T-helper 17 cell (primary cell): ENCODE measurements at places on chromosomes 2 and 18. TPM values are rescaled to one million over a fixed set of nuclear protein-coding genes. Genes with fewer than 3 reads are reported as not detected.

Gene ANO7
- 0.20 TPM for total RNA-seq

Gene FBXO48
- 1.7 TPM for total RNA-seq

GRCh38 chr2:233290051-233290845 lies 17.4 kb upstream of the SAG start:
- H3K4me1 ChIP-seq, result peaks cover 12% of the 10 kb centered on the region
- DNase-seq, result no peak
- peaks cover 27% of the 10 kb centered on the region for H3K36me3 ChIP-seq
- H3K27me3 ChIP-seq, result no peaks in the 10 kb centered on the region

Gene CNPPD1
- total RNA-seq, result 58.1 TPM

DNA sequence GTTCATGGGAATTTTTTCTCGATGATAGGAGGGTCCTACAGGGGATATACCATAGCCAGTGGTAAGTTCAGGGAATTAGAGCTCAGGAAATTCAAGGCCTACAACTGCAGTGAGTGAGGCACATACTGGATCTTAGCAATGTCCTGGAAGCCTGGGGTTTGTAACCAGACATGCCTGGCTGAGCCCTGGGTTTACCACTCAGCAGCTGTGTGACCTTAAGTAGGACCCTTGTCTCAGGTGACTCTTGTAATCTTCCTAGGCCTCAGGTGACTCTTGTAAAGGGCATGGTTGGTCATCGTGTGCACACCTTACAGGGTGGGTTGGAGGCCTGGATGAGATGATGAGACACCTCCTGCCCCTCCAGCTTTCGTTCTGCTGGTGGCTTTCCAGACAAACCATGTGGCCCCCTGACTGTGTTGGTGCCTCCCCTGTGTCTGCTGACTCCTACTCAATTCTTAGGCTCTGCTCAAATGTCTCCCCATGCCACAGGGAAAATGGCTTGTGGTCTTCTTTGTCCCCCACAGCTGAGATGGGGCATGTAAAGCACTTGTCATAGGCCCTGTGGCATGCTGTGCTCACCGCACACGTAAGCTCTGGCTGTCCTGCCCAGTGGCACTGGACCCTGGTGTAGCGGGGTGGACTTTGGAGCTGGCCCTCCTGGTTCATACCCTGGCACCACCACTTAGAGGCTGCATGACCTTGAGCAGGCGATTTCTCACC lies 94.1 kb downstream of the FHOD3 start:
- no peak overlapping the region for H3K27ac ChIP-seq
- no peaks in the 10 kb centered on the region for H3K36me3 ChIP-seq
- H3K4me3 ChIP-seq, result no peak overlapping the region
- peaks cover 24% of the 10 kb centered on the region for H3K27me3 ChIP-seq
- no peaks in the 10 kb centered on the region for H3K4me1 ChIP-seq
- no peak for DNase-seq

Gene CFC1
- total RNA-seq, result not detected

Gene NAT8
- not detected for total RNA-seq

DNA sequence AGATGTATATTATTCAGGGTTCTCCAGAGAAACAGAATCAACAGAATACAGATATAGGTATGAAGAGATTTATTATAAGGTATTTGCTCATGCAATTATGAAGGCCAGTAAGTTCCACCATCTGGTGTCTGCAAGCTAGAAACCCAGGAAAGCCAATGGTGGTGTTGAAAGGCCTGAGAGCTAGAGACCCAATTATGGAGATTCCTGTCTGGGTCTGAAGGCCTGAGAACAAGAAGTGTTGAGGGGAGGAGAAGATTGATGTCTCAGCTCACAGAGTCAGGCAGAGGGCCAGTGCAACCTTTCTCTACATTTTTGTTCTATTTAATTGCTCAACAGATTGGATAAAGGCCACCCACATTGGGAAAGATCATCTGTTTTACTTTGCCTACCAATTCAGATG lies 524.2 kb upstream of the CRIM1 start:
- DNase-seq, result no peak
- no peaks in the 10 kb centered on the region for H3K36me3 ChIP-seq
- H3K27ac ChIP-seq, result no peak overlapping the region
- no peaks in the 10 kb centered on the region for H3K4me1 ChIP-seq
- peaks cover 8% of the 10 kb centered on the region for H3K27me3 ChIP-seq

GRCh38 chr2:45330637-45331409 lies 280.2 kb downstream of the SRBD1 start:
- peaks cover 21% of the 10 kb centered on the region for H3K27me3 ChIP-seq
- H3K4me1 ChIP-seq, result no peaks in the 10 kb centered on the region
- H3K27ac ChIP-seq, result no peak overlapping the region

- peaks cover 2% of the 10 kb centered on the region for H3K4me1 ChIP-seq
- no peak overlapping the region for H3K27ac ChIP-seq
- no peak for DNase-seq
Observed at GRCh38 chr2:72755647-72756423, 70.0 kb downstream of the EXOC6B start.

DNA sequence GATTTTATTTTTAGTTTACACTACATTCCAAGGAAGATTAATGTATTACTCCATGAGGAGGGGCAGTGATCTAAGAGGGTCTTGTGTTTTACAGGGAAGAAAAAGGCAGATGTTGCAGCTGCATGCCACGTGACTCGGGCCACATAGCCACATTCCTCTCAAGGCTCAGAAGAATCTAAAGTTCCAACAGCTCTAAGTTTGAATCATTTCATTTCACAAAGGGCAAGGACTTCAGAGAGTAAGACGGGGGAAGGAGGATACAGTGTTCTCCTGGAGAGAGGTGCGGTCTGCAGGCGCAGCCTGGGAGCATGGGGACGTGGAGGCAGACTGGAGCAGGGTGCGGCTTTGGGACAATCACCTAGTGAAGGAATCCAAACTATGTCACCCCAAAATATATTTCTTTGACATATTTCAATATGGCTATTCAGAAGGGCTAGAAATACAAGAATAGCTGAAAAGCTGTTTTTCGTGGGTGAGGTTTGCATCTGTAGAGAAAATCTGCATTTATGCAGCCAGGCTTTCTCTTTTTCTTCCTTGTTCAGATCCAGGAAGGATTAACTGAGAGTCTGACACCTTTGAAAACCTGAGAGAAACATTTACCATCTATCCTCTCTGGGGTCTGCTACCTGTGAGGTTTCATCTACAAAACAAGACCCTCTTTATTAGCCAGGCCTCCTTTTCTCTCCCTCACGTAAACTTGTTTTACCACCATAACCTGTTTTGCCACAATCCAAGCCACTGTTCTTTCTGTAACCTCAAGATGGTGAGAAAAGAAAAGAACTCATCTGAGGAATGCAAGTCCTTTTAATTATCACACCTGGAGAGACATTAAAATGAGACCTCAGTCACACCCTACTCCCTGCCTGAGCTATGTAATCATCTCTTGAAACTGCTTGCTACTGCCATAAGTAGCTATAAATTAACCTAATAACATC lies 165.1 kb upstream of the NDUFV2 start:
- no peak for DNase-seq
- H3K27me3 ChIP-seq, result peaks cover 27% of the 10 kb centered on the region
- no peak overlapping the region for H3K4me3 ChIP-seq
- H3K36me3 ChIP-seq, result no peaks in the 10 kb centered on the region
- no peak overlapping the region for H3K27ac ChIP-seq

- no peaks in the 10 kb centered on the region for H3K4me1 ChIP-seq
- DNase-seq, result no peak
- H3K27ac ChIP-seq, result no peak overlapping the region
- H3K27me3 ChIP-seq, result no peaks in the 10 kb centered on the region
Observed at GRCh38 chr2:216464104-216464720, 34.4 kb upstream of the RPL37A start.

DNA sequence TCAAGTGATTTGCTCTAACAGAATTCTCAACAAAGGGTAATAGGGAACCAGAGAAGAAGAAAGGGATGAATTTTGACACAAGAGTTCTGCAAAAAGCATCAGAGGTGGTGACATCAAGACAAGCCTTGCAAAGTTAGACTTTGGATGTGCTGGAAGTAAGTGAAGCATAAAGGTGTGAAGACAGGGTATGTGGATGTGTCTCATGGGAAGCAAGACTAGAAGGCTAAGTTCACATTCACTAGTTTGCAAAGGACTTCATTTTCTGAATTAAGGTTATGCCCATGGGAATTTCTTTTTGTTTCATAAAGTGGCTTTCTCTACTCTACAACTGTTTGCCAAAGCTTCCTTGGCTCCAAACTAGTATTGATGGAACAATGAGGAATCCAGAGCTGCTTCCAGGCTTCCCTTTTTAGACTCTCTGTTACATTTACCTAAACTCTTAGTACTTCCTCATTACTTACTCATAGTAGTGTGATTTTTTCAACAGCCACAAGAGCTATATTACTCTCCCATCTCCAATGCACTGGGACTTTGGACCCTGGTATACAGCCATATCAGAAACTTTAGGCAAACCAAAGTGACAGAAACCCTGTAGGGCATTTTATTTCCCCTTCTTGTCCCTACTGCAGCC lies 21.1 kb upstream of the IHH start:
- no peak for DNase-seq
- H3K4me1 ChIP-seq, result peaks cover 15% of the 10 kb centered on the region
- no peak overlapping the region for H3K4me3 ChIP-seq
- peaks cover 3% of the 10 kb centered on the region for H3K36me3 ChIP-seq
- no peak overlapping the region for H3K27ac ChIP-seq

GRCh38 chr2:102154946-102155702 lies 12.6 kb downstream of the IL1R1 start:
- no peak overlapping the region for H3K4me3 ChIP-seq
- DNase-seq, result no peak
- H3K27me3 ChIP-seq, result no peaks in the 10 kb centered on the region
- H3K36me3 ChIP-seq, result peaks cover 12% of the 10 kb centered on the region

- no peak overlapping the region for H3K27ac ChIP-seq
- H3K27me3 ChIP-seq, result peaks cover 46% of the 10 kb centered on the region
- no peak for DNase-seq
- H3K36me3 ChIP-seq, result no peaks in the 10 kb centered on the region
Observed at GRCh38 chr2:151181524-151181923, 80.1 kb downstream of the RBM43 start.

GRCh38 chr18:75089748-75090327 lies 119.1 kb downstream of the PTGR3 start:
- H3K4me1 ChIP-seq, result no peaks in the 10 kb centered on the region
- no peak for DNase-seq
- no peaks in the 10 kb centered on the region for H3K27me3 ChIP-seq
- no peaks in the 10 kb centered on the region for H3K36me3 ChIP-seq
- no peak overlapping the region for H3K27ac ChIP-seq

Gene IL36G
- total RNA-seq, result not detected

- H3K27me3 ChIP-seq, result peaks cover 16% of the 10 kb centered on the region
- no peak for DNase-seq
- H3K4me1 ChIP-seq, result peaks cover 2% of the 10 kb centered on the region
- H3K27ac ChIP-seq, result no peak overlapping the region
- peaks cover 4% of the 10 kb centered on the region for H3K36me3 ChIP-seq
- H3K4me3 ChIP-seq, result no peak overlapping the region
Observed at GRCh38 chr18:58947136-58947732, 82.6 kb downstream of the ZNF532 start.

DNA sequence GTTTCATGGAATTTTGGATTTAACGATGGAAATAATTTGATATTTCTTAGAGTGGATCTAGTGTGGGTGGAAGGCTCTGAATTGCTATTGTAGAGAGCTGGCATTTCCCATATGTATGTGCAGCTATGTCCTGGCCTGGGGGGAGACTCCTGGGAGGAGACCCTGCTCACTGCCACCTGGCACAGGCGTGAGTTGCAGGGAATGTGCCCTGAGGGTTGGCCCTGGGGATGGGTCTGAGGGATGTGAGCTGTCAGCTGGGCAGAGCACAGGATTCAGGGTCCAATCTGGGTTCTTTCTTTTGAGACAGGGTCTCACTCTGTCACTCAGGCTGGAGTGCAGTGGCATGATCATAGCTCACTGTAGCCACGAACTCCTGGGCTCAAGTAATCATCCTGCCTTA lies 120.2 kb downstream of the CLIP4 start:
- no peak for DNase-seq
- peaks cover 7% of the 10 kb centered on the region for H3K4me1 ChIP-seq
- H3K36me3 ChIP-seq, result peaks cover 11% of the 10 kb centered on the region
- H3K27me3 ChIP-seq, result peaks cover 51% of the 10 kb centered on the region
- H3K4me3 ChIP-seq, result no peak overlapping the region

- no peaks in the 10 kb centered on the region for H3K4me1 ChIP-seq
- no peaks in the 10 kb centered on the region for H3K27me3 ChIP-seq
- no peak overlapping the region for H3K27ac ChIP-seq
- DNase-seq, result no peak
- H3K4me3 ChIP-seq, result no peak overlapping the region
- H3K36me3 ChIP-seq, result no peaks in the 10 kb centered on the region
Observed at GRCh38 chr2:183543731-183544130, 419.5 kb downstream of the NUP35 start.

Gene DCDC2C
- not detected for total RNA-seq

- H3K4me1 ChIP-seq, result no peaks in the 10 kb centered on the region
- peaks cover 4% of the 10 kb centered on the region for H3K36me3 ChIP-seq
- no peaks in the 10 kb centered on the region for H3K27me3 ChIP-seq
- H3K4me3 ChIP-seq, result no peak overlapping the region
- H3K27ac ChIP-seq, result no peak overlapping the region
- DNase-seq, result no peak
Observed at GRCh38 chr2:72181616-72182015, 34.0 kb upstream of the CYP26B1 start.

- H3K36me3 ChIP-seq, result no peaks in the 10 kb centered on the region
- DNase-seq, result no peak
- no peak overlapping the region for H3K4me3 ChIP-seq
- no peaks in the 10 kb centered on the region for H3K4me1 ChIP-seq
- no peaks in the 10 kb centered on the region for H3K27me3 ChIP-seq
Observed at GRCh38 chr2:34519659-34520058, 920.6 kb upstream of the FAM98A start.

DNA sequence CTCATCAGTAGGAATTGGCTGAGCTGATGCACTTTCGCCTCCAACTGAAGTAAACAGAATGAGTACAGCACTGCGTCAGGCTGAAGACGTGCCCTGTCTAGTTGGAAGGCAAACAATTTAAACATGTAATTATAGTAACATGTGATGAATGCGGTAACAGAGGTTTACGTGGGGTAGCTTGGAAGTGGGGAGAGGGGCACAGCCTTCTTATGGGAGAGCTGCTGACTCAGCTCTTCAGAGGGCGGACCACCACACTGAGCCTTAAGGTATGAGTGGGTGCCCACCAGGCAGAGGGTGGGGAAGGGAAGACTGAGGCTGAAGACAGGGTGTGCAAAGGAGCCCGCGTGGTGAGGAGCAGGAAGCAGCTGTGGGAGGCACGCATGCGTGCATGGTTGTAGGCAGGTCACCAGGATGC lies 6.2 kb upstream of the EHD3 start:
- peaks cover 3% of the 10 kb centered on the region for H3K4me1 ChIP-seq
- H3K4me3 ChIP-seq, result no peak overlapping the region
- peaks cover 50% of the 10 kb centered on the region for H3K27me3 ChIP-seq
- DNase-seq, result no peak

Gene INPP5D
- total RNA-seq, result 184 TPM

GRCh38 chr18:62767321-62767720 lies 52.0 kb downstream of the PHLPP1 start:
- peaks cover 2% of the 10 kb centered on the region for H3K36me3 ChIP-seq
- peaks cover 19% of the 10 kb centered on the region for H3K4me1 ChIP-seq
- H3K27me3 ChIP-seq, result no peaks in the 10 kb centered on the region
- DNase-seq, result no peak
- no peak overlapping the region for H3K27ac ChIP-seq

- H3K36me3 ChIP-seq, result no peaks in the 10 kb centered on the region
- H3K27me3 ChIP-seq, result no peaks in the 10 kb centered on the region
- no peak overlapping the region for H3K4me3 ChIP-seq
- no peak for DNase-seq
- H3K27ac ChIP-seq, result no peak overlapping the region
- no peaks in the 10 kb centered on the region for H3K4me1 ChIP-seq
Observed at GRCh38 chr18:40292985-40293710, 1661.9 kb upstream of the PIK3C3 start.

GRCh38 chr2:100066246-100066645 lies 76.1 kb downstream of the AFF3 start:
- peaks cover 2% of the 10 kb centered on the region for H3K4me1 ChIP-seq
- H3K27ac ChIP-seq, result no peak overlapping the region
- no peak overlapping the region for H3K4me3 ChIP-seq
- H3K27me3 ChIP-seq, result peaks cover 14% of the 10 kb centered on the region
- H3K36me3 ChIP-seq, result peaks cover 2% of the 10 kb centered on the region
